ENCODE measurements at places on chromosomes 6 and 20.

DNA sequence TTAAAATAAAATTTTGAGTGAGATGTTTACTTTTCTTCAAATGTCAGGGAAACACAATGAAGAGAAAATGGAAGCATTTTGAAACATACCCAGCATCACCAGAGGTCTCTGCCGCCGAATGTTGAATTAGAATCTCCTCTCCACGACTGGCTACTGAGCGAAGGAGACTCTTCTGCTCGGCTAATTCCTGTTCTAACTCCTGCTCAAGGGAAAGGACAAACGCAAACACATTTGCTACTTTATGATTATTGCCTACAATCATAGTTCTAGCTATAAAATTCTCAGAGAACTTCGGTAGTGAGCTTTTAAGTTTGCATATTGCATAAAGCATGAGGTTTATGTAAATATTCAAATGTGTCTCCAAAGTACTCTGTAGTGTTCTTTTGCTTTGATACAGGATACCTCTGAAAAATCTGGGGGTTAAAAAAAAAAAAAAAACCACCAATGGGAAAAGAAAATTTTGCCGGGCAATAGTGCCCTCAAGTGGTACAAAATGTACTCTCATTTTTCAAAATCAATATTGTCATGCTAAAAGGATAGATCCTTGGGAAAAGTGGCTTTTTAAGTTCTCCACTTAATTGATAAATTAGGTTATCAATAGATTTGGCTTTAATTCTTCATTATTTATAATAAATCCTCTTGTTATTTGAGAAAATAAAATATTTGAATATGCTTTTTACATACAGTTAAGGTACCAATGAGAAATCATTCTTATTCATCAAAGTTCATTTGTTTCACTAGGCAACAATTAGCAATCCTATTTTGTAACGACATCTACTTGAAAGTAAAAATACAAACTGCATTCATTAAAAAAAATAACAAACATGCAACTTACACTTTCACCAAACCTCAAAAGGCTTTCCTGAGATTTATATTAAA is 369.0 kb downstream of the SYNE1 start:
- H3K36me3 ChIP-seq: peaks cover 42% of the 10 kb centered on the region
- no peak for DNase-seq
- H3K27ac ChIP-seq: no peak overlapping the region
- H3K4me3 ChIP-seq: no peak overlapping the region
- no peaks in the 10 kb centered on the region for H3K27me3 ChIP-seq
- peaks cover 9% of the 10 kb centered on the region for H3K4me1 ChIP-seq

DNA sequence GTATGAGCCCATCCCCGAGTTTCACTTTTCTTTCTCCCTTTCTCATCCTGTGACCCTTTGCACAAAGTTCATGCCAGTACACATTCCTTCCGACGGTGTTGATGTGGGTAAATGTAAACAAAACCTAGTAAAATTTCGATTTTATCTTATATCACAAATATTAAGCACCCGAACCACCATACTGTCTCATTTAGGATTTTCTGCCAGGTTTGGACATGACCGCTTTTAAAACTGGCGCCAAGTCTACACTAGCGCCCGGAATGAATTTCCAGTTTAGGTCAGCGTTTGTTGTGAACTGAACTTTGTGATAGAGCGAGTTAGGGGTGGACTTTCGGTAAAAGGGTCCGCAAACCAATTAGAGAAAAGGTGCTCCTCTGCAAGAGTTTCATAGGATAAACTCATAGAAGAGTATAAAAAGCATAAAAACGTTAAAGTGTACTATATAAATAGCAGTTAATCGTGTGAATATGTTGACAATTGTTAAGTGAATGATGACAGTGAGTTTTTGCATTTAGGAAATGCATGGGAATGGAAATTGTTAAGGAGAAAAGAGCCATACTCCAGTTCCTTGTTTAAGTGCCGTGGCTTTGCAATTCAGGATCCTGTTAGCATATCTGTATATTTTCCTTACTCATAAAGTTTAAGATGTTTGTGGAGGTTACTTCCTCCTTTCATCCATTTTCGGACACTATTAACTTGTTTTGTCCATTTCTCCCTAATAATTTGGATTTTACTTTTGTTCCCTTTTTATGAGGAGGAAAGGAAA is 937 bp downstream of the AKAP7 start:
- H3K27me3 ChIP-seq: peaks cover 26% of the 10 kb centered on the region
- no peaks in the 10 kb centered on the region for H3K36me3 ChIP-seq
- H3K27ac ChIP-seq: peak overlapping the region; percentile 95
- peaks cover 7% of the 10 kb centered on the region for H3K4me1 ChIP-seq
- peak overlapping the region; percentile 86 for H3K4me3 ChIP-seq

DNA sequence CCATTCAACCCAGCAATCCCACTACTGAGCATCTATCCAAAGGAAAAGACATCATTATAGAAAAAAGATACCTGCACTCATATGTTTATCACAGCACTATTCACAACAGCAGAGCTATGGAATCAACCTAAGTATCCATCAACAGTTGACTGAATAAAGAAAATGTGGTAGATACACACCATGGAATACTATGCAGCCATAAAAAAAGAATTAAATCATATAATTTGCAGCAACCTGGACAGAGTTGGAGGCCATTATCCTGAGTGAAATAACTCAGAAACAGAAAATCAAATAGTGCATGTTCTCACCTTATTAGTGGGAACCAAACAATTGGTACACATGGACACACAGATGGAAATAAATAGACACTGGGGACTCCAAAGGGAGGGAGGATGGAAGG is 23.2 kb downstream of the NHSL1 start:
- no peak for DNase-seq
- no peak overlapping the region for H3K4me3 ChIP-seq
- peaks cover 23% of the 10 kb centered on the region for H3K27me3 ChIP-seq
- peaks cover 2% of the 10 kb centered on the region for H3K4me1 ChIP-seq
- H3K36me3 ChIP-seq: no peaks in the 10 kb centered on the region
- H3K27ac ChIP-seq: no peak overlapping the region

DNA sequence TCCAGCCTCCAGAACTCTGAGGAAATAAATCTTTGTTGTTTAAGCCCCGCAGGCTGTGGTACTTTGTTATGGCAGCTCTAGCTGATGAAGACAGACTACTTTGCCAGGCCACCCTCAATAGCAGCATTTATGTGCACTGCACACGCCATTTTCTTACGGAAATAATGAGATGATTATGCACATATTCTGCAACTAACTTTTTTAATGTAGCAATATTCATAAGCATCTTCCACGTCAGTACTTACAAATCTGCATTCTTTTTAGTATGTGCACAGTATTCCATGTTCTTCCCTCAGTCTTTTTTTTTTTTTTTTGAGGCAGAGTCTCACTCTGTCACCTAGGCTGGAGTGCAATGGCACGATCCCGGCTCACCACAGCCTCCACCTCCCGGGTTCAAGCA is 46.8 kb upstream of the DSP start:
- H3K36me3 ChIP-seq: no peaks in the 10 kb centered on the region
- H3K4me3 ChIP-seq: no peak overlapping the region
- H3K27me3 ChIP-seq: peaks cover 13% of the 10 kb centered on the region
- DNase-seq: no peak
- no peak overlapping the region for H3K27ac ChIP-seq
- H3K4me1 ChIP-seq: no peaks in the 10 kb centered on the region

DNA sequence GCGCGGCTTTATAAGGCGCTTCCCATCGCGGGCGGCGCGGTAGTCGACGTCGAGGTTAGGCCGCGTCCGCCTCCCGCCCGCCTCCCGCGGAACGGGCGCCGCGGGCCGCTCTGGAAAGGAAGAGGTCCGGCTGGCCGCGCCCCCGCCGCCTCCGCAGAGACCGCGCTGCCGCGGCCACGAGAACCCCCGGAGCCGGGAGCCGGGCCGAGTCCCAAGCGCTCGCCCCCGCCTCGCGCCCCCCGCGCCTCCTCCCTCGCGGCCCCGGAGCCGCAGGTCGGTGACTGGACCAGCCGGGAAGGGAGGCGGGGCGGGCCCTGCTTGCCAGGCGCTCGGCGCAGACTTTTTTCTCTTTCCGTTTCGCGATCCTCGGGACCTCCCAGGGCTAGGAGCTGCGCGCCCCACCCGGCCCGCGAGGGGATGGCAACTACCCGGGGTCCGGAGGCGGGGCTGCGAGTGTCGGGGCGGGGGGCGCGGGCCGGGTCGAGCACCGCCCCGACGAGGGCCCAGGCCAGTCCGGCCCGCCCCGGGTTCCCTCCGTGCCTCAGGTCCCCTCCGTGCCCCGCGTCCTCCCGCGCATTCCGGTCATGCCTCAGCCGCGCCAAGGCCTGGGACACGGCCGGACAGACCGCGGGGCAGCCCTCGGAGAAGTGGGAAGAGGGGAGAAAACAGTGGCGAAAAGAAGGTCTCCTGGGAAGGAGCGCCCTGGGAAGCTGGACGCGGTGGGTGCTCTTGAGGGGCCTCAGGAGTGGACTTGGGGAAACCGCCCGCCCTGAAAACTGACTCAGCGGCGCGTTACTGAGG is 417 bp upstream of the PXDC1 start:
- peaks cover 52% of the 10 kb centered on the region for H3K27me3 ChIP-seq
- H3K27ac ChIP-seq: no peak overlapping the region
- no peaks in the 10 kb centered on the region for H3K36me3 ChIP-seq
- H3K4me3 ChIP-seq: peak overlapping the region; percentile 12

DNA sequence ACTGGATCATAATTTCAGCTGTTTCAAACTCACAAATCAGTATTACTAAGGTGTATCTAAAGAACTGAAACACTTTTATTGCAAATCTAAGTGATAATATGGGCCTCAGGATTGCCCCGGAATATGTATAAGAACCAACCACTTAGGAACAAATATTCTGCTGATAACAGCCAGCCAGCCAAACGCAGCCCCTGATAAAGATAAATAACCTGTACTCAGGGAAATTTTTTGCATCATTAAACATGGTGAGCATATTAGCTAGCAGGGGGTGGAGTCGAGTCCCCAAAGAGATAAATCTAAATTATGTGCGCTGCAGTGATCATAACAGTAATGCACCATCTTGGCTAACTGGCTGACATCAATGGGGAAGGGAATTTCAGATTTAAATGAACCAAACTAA is 410.2 kb upstream of the MAP3K7 start:
- H3K27ac ChIP-seq: no peak overlapping the region
- H3K27me3 ChIP-seq: no peaks in the 10 kb centered on the region
- no peaks in the 10 kb centered on the region for H3K36me3 ChIP-seq
- DNase-seq: no peak
- H3K4me3 ChIP-seq: no peak overlapping the region

GRCh38 chr6:75368151-75368779 is 83.7 kb upstream of the TMEM30A start:
- H3K4me3 ChIP-seq: no peak overlapping the region
- H3K36me3 ChIP-seq: no peaks in the 10 kb centered on the region
- no peak for DNase-seq
- peaks cover 3% of the 10 kb centered on the region for H3K27me3 ChIP-seq

- H3K27ac ChIP-seq: peak overlapping the region; percentile 55
- no peaks in the 10 kb centered on the region for H3K36me3 ChIP-seq
- H3K27me3 ChIP-seq: peaks cover 21% of the 10 kb centered on the region
- H3K4me3 ChIP-seq: no peak overlapping the region
Observed at GRCh38 chr6:157229132-157229618, 94.1 kb downstream of the TMEM242 start.

GRCh38 chr6:3389390-3390167 is 67.3 kb downstream of the SLC22A23 start:
- peaks cover 10% of the 10 kb centered on the region for H3K27me3 ChIP-seq
- no peak overlapping the region for H3K27ac ChIP-seq
- H3K4me1 ChIP-seq: no peaks in the 10 kb centered on the region
- H3K36me3 ChIP-seq: no peaks in the 10 kb centered on the region
- no peak overlapping the region for H3K4me3 ChIP-seq

DNA sequence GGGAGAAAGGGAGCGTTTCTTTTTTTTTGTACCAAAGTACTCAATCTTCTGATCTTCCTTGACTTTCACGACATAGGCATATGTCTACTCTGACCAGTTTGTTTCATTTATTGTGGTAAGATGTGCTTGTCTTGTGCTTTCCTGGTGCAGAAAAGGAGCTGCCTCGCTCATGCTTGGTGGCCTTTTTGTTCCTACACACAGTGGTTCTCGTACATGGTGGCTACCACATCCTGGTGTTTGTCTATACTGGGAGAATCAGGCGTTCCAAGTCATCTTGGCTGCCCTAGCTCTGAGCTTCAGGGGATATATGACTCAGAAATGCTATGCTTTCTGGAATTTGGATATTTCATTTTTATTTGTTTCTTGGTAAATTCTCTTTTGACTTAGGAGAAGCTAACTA is 31.8 kb downstream of the MYB start:
- H3K4me1 ChIP-seq: peaks cover 42% of the 10 kb centered on the region
- H3K27ac ChIP-seq: peak overlapping the region; percentile 88
- H3K27me3 ChIP-seq: no peaks in the 10 kb centered on the region
- peak overlapping the region; percentile 71 for H3K4me3 ChIP-seq
- H3K36me3 ChIP-seq: peaks cover 64% of the 10 kb centered on the region

DNA sequence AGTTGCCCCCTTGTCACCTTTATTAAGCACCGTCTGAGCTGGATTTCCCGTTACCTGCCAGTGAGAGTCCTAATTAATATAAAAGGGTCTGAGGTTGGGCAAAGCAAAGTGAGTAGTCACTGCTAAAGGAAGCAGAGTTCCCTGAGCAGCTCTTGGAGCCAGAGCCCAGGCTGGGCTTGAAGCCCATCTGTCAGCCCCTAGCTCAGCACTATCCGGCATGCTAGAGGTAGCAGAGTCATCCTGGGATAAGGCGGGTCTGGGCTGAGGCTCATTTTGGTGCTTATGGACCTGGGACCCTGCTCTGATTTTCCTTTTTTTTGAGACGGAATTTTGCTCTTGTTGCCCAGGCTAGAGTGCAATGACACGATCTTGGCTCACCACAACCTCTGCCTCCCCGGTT is 46.2 kb downstream of the ADNP start:
- DNase-seq: no peak
- no peak overlapping the region for H3K27ac ChIP-seq
- peaks cover 14% of the 10 kb centered on the region for H3K36me3 ChIP-seq

GRCh38 chr6:44869321-44869897 is 458.7 kb upstream of the RUNX2 start:
- no peaks in the 10 kb centered on the region for H3K27me3 ChIP-seq
- H3K4me1 ChIP-seq: peaks cover 17% of the 10 kb centered on the region
- peak overlapping the region; percentile 37 for H3K27ac ChIP-seq
- peak; percentile 21 for DNase-seq

- DNase-seq: no peak
- H3K27me3 ChIP-seq: no peaks in the 10 kb centered on the region
- peaks cover 5% of the 10 kb centered on the region for H3K36me3 ChIP-seq
- peaks cover 54% of the 10 kb centered on the region for H3K4me1 ChIP-seq
- H3K27ac ChIP-seq: no peak overlapping the region
- no peak overlapping the region for H3K4me3 ChIP-seq
Observed at GRCh38 chr6:112018619-112019416, 35.1 kb upstream of the CCN6 start.

- H3K27ac ChIP-seq: no peak overlapping the region
- H3K27me3 ChIP-seq: peaks cover 21% of the 10 kb centered on the region
- peaks cover 2% of the 10 kb centered on the region for H3K4me1 ChIP-seq
- no peak for DNase-seq
- no peaks in the 10 kb centered on the region for H3K36me3 ChIP-seq
Observed at GRCh38 chr6:4281341-4282293, 146.2 kb upstream of the ECI2 start.

GRCh38 chr6:21869085-21869771 is 275.7 kb downstream of the SOX4 start:
- H3K27ac ChIP-seq: no peak overlapping the region
- no peak for DNase-seq
- no peaks in the 10 kb centered on the region for H3K27me3 ChIP-seq
- H3K4me3 ChIP-seq: no peak overlapping the region
- H3K36me3 ChIP-seq: peaks cover 3% of the 10 kb centered on the region
- H3K4me1 ChIP-seq: peaks cover 3% of the 10 kb centered on the region

All from T-helper 2 cell treated with Interferon-gamma antibody and Interleukin-4, amounts not matched to agents 5 μg/mL and 100 μg/mL, for 36 hours (primary cell).